ENCODE measurements at places on chromosomes 7 and 10.

DNA sequence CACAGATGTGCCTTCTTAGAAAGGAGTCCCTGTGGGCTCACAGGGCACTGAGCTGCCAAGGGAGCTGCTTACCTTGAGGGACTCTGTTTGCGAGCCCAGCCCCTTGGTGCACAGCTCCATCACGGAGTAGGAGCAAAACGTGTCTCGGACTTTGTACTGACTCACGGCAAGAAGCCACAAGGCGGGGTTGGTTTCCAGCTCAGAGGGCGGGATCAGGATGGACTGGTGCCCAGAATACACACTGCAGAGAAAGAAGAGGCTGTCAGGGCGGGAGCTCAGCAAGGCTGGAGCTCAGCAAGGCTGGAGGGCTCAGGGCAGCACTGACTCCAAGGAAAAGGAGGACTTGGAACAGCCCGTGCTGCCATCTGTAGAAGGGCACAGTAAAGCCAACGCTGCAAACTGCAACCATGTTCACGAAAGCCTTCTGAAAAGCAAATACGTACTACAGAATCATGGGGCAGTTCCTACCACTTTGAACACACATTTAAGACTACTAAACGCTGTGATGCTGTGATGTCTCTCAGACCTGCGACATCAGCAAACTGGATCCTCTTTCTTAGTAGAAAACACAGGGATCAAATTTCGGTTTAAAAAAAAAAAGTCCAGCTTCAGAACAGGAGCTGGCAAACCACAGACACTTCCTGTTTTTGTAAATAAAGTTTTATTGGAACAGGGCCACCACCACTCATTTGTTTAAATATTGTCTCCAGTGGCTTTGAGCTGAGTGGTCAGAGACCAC is 194.3 kb downstream of the ZMYND11 start:
- peak; percentile 36 for DNase-seq

GRCh38 chr10:59807629-59808620 is 54.7 kb upstream of the MRLN start:
- DNase-seq, result no peak

GRCh38 chr7:45259966-45260646 is 102.5 kb downstream of the RAMP3 start:
- DNase-seq, result peak; percentile 74

DNA sequence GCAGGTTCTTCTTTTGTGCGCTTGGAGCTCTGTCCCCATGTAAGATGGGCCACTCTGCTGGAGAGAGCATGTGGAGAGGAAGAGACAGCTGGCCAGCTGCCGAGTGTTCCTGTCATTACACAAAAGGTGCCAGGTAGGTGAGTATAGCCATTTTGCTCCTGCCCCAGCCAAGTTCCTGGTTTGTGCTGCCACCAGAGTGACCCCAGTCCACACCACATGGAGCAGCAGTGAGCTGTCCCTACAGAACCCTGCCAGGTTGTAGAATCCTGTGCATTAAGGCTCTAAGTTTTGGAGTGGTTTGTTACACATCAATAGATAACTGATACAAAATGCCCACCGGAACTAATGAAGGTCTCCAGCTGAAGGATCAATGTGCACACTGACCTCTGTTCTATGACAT is 84.6 kb upstream of the GHITM start:
- no peak for DNase-seq
